GM18507 (cell line): ENCODE measurements at places on chromosomes 11 and 22.

GRCh38 chr11:36035454-36035853, 91.6 kb downstream of the LDLRAD3 start:
- no peak for DNase-seq

DNA sequence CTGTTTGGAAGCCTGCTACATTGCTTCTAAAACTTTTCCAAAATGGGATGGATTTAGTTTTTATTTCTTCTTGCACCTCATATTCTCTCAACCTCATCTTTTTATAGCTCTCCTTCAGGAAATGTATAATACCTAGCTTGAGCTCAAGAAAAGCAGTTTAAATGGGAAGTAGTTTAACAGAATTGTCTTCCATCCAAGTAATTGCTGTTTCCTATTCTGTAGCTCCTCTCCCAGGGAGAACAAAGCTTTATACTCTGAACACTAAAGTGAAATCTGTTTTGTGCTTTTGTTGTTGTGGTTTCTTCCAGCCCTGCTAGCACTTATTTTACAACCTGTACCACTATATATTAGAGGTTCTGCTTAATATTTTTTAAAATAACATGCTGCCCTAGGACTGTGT, 83.2 kb upstream of the HORMAD2 start:
- DNase-seq: no peak

- no peak for DNase-seq
Observed at GRCh38 chr11:66115638-66116301, 45.7 kb downstream of the PACS1 start.

GRCh38 chr11:93073026-93073425, 103.6 kb downstream of the MTNR1B start:
- DNase-seq: no peak

DNA sequence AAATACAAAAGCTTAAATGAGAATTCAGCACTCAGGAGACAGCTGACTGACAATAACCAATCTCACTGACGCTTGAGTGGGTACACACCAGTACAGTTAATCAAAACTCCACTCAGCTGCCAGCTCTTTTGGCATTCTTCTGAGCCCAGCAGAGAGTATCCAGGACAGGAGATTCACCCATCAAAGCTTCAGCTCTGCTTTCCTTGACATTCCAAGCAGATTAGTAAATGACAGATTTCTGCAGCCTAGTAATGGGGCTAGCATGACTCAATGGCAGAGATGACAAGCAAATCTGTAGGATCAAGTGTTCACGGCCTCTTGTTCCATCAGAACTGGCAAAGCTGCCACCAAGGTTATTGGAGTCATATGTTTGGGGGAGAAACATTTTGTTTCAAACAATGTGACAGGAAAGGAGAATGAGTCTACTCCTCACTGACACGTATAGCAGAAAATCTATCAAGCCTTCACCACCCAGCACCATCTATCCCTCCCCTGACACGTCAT, 420.0 kb downstream of the DYNC2H1 start:
- DNase-seq: no peak

- DNase-seq: no peak
Observed at GRCh38 chr11:3119141-3119821, 45.8 kb downstream of the OSBPL5 start.

- no peak for DNase-seq
Observed at GRCh38 chr11:38990139-38990538, 2392.1 kb upstream of the RAG2 start.

DNA sequence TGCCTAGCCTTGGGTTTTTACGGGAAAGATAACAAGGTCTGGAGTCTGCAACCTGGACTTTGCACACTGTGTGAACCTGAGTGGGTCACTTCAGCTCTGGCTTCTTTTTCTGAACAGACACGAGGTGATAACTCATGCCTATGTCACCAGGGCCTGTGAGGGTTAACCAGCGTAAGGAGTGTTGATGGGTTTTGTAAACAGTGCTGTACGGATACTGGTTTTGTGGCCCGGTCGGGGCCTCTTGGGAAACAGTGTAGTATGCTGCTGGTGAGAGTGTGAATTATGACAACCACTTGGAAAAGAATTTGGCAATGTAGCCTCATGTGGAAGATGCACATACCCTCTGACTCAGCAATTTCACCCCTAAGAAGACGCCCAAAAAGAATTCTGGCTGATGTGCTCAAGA, 266.8 kb downstream of the MN1 start:
- DNase-seq: no peak

DNA sequence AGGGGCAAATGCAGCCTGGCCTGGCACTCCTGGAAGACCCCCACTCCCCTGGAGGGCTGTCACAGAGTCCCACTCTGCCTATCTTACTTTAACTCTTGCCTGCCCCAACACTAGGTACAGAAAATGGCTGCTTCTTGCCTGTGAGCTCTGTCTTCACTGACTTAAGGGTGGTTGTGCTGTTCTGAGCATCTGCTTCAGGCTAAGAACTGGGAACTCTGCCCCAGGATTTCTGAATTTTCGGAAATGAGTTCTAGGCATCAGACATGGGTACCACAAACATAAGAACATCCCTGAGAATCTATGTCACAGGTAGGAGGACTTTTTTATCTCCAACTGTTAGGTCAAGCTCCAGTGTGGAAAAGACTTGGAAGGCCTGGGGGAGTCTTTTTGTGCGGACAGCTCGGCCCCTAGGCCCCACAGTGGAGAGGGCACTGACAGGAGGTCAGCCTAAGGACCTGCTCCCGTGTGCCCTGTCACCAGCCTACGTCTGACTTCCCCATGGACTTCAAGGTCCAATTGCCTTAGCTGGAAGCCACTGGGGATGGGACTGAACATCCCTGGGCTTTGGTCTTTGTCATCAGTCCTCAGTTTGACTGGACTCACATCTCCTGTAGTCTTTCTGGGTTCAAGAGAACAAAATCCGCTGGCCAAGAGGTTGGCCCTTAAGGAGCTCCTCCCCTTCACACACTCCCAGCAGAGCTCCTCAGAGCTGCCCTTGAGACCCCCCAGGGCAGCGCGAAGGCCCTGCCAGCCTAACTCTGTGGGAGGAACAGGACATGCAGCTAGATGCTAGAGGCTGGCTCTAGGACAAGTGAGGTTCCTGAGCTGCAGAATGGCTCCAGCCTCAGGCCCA, 31.9 kb downstream of the PPP2R1B start:
- no peak for DNase-seq

- no peak for DNase-seq
Observed at GRCh38 chr11:61533401-61533800, 24.9 kb downstream of the LRRC10B start.

DNA sequence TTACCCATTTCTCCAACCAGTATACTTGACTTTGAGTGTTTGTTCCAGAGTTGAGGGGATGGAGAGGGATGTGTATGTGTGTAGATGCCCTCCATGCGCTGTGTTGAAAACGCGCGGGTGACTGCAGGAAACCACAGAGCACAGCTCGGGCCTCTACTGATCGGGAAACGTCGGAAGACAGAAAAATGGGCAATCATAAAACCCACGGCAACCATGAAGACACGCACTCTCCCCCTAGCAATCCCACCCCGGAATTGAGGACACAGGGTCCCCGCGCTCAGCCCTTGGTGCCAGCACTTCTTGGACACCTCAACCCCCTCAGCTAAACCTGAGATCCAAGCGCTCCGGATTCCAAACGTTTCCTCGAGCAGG, 251 bp upstream of the UQCC3 start:
- DNase-seq: no peak

- peak; percentile 67 for DNase-seq
Observed at GRCh38 chr22:37198258-37199102, 10.4 kb upstream of the C1QTNF6 start.

GRCh38 chr11:7537265-7537664, 23.5 kb downstream of the PPFIBP2 start:
- DNase-seq: no peak

DNA sequence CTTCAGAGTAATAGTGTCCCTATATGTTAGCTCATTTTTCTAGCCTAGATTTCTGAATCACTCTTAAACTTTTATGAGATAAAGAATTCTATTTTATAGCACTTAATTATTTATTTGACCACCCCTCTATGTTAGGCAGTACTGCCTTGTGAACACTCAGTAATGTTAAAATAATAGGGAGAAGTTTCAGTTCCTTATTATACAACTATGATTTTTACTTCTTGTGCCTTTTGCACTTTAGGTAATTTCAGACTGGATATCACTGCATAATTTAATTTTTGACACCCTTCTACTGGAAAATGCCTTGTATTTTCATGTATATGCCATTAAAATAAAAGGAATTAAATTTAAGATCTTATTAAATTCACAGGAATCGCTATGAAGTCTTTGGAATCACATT, 3.1 kb downstream of the BCO2 start:
- no peak for DNase-seq
